H9 (cell line): ENCODE measurements at places on chromosomes 7 and 10. TPM values are rescaled to one million over a fixed set of nuclear protein-coding genes. Genes with fewer than 3 reads are reported as not detected.

SNX13 gene
- total RNA-seq = 29.0 and 29.6 TPM in 2 replicates

GRCh38 chr7:36929791-36930190 lies 205.5 kb upstream of the AOAH start:
- no peaks in the 10 kb centered on the region; the same call in 1 of the 2 replicates for H3K4me1 ChIP-seq
- H3K27ac ChIP-seq = no peak overlapping the region
- H3K36me3 ChIP-seq = no peaks in the 10 kb centered on the region

DNA sequence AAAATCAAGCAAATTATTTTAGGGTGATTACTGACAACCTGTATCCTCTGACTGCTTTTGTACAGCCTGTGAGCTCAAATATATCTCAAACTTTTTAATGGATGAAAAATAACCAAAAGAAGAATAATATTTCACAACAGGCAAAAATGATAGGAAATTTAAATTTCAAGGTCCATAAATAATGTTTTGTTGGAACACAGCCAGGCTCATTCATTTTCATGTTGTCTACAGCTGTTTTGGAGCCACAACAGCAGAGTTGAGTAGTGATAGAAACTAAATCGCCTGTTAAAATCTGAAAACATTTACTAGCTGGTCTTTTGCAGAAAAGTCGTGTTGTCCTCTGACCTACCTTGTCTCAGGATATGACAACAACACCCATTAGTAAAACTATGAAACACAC lies 75.9 kb downstream of the GLI3 start:
- H3K27me3 ChIP-seq = no peaks in the 10 kb centered on the region
- H3K36me3 ChIP-seq = no peaks in the 10 kb centered on the region
- H3K4me3 ChIP-seq = no peak overlapping the region

PHTF2 gene
- 16.2 and 17.0 TPM in 2 replicates for total RNA-seq

SMARCD3 gene
- total RNA-seq = 4.7 and 5.0 TPM in 2 replicates

GRCh38 chr7:116554436-116554835 lies 29.6 kb downstream of the CAV1 start:
- no peak for DNase-seq
- H3K4me1 ChIP-seq = no peaks in the 10 kb centered on the region
- no peak overlapping the region for H3K4me3 ChIP-seq
- no peaks in the 10 kb centered on the region for H3K27me3 ChIP-seq
- no peaks in the 10 kb centered on the region for H3K36me3 ChIP-seq

AOAH gene
- total RNA-seq = 0.39 TPM in 1 of 2 replicates, not detected in the other

PRXL2A gene
- total RNA-seq = 43.4 and 47.1 TPM in 2 replicates

LEP gene
- total RNA-seq = not detected in 2 replicates

GRCh38 chr10:22670788-22671187 lies 43.6 kb downstream of the PIP4K2A start:
- DNase-seq = no peak
- no peak overlapping the region for H3K4me3 ChIP-seq
- no peak overlapping the region for H3K27ac ChIP-seq
- H3K36me3 ChIP-seq = no peaks in the 10 kb centered on the region
- no peaks in the 10 kb centered on the region for H3K27me3 ChIP-seq

GRCh38 chr7:111094419-111094818 lies 3.5 kb downstream of the LRRN3 start:
- no peaks in the 10 kb centered on the region for H3K36me3 ChIP-seq
- H3K27me3 ChIP-seq = no peaks in the 10 kb centered on the region
- H3K4me1 ChIP-seq = peaks cover 3% of the 10 kb centered on the region; the same call in 1 of the 2 replicates

DNA sequence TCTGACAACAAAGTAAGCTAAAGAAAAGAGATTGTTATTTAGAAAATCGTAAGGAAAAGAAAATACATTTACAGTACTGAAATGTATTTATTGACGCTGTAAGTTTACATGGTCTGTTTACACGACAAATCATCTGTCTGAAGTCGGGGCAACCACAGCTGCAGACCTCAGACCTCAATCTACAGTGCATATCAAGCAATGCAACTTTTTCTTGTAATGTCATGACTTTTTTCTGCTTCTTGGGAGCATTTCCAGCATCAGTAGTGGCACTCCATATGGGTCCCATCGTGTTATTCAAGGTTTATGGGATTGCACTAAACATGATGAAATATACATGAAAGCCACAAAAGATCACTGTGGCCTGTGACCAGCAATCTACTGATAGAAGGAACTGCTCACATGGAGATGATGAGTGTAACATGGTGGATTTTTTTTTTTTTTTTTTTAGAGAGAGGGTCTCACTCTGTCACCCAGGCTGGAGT lies 77.1 kb downstream of the MTPN start:
- H3K27ac ChIP-seq = no peak overlapping the region
- no peak overlapping the region for H3K4me3 ChIP-seq
- 0 out of 2 replicates have a peak, but pooled peaks cover 3% of the 10 kb centered on the region for H3K4me1 ChIP-seq

GRCh38 chr7:945556-946255 lies 8.8 kb downstream of the ADAP1 start:
- H3K27ac ChIP-seq = no peak overlapping the region
- H3K36me3 ChIP-seq = no peaks in the 10 kb centered on the region
- no peak overlapping the region for H3K4me3 ChIP-seq
- no peaks in the 10 kb centered on the region; the same call in 1 of the 2 replicates for H3K4me1 ChIP-seq
- H3K27me3 ChIP-seq = no peaks in the 10 kb centered on the region

- H3K27ac ChIP-seq = no peak overlapping the region
- H3K27me3 ChIP-seq = no peaks in the 10 kb centered on the region
- H3K4me1 ChIP-seq = no peaks in the 10 kb centered on the region
Measured at GRCh38 chr7:105028004-105028403, 14.0 kb downstream of the KMT2E start.

DNA sequence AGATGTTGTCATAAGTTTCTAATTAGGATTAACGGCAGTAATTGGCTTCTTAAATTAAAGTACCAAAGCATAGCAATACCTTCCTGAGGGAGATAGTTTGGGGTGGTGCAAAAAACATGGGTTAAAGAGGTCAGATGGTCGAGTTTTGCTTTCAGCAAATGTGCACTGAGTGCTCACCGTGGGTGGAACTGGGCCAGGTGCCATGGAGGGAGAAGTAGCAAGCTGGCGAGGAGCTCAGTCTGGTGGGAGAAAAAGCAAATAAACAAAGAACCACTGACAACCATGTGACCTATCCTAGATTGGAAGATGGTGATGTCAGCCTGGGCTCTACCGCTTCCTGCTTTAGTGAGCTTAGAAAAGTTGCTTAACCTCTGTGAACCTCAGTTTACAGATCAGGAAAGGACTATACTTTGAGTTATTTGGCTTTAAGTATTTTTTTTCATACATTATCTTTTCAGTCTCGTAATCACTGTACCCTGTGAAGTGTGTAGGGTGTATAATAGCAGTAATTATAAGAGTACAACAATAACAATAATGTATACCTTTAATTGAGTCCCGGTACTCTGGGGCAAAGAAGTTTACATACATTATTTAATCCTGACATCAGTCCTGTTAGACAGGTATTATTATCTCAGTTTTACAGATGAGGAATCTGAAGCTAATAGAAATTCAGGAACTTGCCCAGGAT lies 69.0 kb upstream of the PDCD4 start:
- peak overlapping the region; percentile 47; the same call in 1 of the 3 replicates for H3K4me3 ChIP-seq
- no peaks in the 10 kb centered on the region for H3K36me3 ChIP-seq
- no peak overlapping the region for H3K27ac ChIP-seq
- no peaks in the 10 kb centered on the region for H3K4me1 ChIP-seq

DNA sequence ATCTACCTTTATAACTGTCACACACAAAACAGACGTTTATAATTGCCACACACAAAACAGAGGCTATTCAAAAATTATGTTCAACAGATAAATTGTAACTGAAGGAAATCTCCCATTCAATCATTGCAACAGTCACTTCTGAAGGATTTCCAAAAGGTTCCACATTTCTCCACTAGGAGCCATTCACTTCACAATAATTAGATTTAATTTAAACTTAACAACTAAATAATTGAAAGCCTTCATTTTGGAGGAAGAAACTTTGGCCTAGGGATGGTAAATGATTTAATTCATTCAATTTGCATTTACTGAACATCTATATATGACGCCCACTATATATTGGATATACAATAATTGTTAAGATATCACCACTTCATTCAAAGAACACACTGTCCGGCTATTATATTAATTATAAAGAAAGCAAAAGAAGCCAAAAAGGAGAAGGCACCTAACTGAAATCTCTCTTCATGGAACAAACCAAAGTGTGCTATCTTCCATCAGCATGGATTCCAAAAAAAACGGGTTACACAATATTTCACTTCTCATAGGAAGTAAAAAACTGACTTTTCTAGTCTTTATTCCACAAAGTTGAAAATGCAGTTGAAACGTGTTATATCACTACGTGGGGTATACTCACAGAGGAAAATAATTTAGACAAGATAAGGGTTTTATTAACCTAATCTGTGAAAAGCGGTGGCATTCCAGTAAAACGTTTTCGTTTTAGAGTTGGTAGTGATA lies 1.7 kb downstream of the ATAD1 start:
- H3K27ac ChIP-seq = no peak overlapping the region
- H3K27me3 ChIP-seq = no peaks in the 10 kb centered on the region
- no peaks in the 10 kb centered on the region for H3K4me1 ChIP-seq
- peaks cover 21% of the 10 kb centered on the region for H3K36me3 ChIP-seq
- H3K4me3 ChIP-seq = peak overlapping the region; percentile 97

CTAGE8 gene
- total RNA-seq = 4.9 and 5.1 TPM in 2 replicates

GRCh38 chr7:43701500-43701854 lies 27.8 kb downstream of the COA1 start:
- H3K27me3 ChIP-seq = no peaks in the 10 kb centered on the region
- H3K27ac ChIP-seq = no peak overlapping the region
- no peak overlapping the region for H3K4me3 ChIP-seq
- H3K36me3 ChIP-seq = peaks cover 35% of the 10 kb centered on the region
- DNase-seq = no peak

DNA sequence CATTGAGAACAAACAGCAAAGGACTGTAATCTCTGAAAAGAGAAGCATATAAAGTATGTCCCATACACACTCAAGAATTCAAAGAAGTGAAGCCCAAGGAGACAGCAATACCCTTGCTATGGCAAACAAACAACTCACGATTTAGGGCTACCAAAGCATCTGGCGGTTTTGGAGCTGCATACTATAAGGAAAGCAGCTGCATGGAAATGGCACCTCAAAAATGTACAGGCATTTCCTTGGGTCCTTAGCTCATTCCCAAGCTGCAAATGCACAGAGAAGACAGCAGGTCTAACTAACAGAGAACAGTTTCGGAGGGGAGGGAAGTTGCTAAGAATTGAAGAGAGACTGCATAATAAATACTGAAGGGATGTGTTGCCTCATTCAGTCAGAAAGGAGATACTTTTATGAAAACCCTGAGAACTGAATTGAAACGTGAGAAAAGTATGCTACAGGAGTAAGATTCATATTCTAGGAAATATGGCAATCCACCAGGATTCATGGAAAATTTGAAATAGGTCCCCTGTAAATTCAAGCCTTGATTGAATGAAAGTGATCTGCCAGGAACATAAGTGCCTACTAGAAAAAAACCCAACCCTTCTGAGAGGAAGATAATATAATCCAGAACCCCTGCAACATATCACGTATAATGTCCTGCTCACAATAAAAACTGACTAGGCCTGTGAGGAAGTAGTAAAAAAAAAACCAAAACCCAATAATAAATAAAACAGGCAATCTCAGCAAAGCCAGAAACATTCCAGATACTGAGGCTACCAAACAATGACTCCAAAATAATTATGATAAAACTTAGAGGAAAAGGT lies 36.4 kb downstream of the CUBN start:
- H3K36me3 ChIP-seq = peaks cover 2% of the 10 kb centered on the region; the same call in 1 of the 3 replicates
- H3K4me3 ChIP-seq = no peak overlapping the region
- H3K27ac ChIP-seq = no peak overlapping the region
- DNase-seq = no peak
- H3K27me3 ChIP-seq = no peaks in the 10 kb centered on the region

DNA sequence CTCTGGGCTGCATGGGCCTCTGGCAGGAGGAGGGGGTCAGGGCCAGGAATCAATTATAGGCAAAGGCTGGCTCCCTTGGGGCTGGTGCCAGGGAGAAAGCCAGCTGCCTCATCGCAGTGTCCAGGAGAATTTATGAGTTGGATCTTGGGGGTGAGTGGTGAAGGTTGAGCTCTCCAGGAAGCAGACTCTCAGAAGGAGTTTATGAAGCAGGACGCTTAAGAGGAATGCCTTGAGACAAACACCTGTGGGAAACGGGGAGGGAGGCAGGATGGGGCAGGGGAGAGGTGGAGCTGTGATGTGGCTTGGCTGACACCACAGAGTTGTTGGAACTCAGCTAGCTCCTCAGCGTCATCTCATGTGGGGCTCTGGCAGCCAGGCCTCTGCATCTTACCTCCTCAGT lies 428.5 kb downstream of the RPS24 start:
- no peak overlapping the region for H3K27ac ChIP-seq
- peak; percentile 12 for DNase-seq
- H3K4me1 ChIP-seq = peaks cover 4% of the 10 kb centered on the region; the same call in 1 of the 2 replicates
- no peak overlapping the region for H3K4me3 ChIP-seq
- H3K27me3 ChIP-seq = no peaks in the 10 kb centered on the region
- H3K36me3 ChIP-seq = no peaks in the 10 kb centered on the region

- no peak for DNase-seq
- no peak overlapping the region for H3K4me3 ChIP-seq
- no peaks in the 10 kb centered on the region for H3K27me3 ChIP-seq
- H3K27ac ChIP-seq = no peak overlapping the region
- no peaks in the 10 kb centered on the region; the same call in 1 of the 2 replicates for H3K36me3 ChIP-seq
Measured at GRCh38 chr7:12692479-12693259, 5.2 kb downstream of the ARL4A start.

- H3K4me3 ChIP-seq = no peak overlapping the region
- H3K27me3 ChIP-seq = no peaks in the 10 kb centered on the region
- H3K4me1 ChIP-seq = peaks cover 4% of the 10 kb centered on the region; the same call in 1 of the 2 replicates
- DNase-seq = no peak
- H3K27ac ChIP-seq = no peak overlapping the region
Measured at GRCh38 chr7:105602325-105603305, 21.3 kb upstream of the EFCAB10 start.

DNA sequence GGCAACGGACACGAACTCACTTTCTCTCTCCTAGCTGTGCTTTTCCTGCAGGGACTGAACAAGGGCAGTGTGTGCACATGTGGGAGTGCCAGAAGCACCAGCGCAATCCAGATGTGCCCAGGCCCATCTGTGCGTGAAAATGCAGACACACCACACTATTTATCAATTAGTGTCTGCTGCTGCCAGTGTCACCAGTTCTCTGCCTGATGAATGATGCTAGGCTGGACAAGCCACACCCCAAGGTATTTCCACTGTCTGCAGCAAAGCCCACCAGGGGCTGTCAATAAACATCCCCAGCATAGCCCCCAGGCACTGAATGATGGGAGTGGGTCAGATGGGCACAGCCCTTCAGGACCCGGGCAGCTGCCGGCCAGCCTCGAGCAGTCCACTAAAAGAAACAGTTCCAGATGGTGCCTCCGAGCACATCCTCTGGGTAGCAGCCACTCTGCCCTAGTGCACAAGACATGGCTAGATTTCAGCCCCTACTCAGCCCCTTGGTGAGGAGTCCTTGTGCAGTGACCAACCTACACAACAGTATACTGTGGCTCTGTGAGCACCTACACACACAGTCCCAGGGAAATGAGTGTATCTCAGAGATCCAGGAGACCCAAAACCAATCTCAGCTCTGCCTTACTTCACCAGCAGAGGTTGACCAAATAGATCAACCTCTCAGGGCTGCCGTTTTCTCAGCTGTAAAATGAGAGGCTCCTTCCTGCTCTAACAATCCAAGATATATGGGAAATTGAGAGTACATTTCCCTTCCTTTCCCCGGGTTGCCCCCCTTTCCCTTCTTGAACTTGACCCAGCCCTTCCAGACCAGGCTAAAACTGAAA lies 314.7 kb downstream of the PLXNA4 start:
- no peaks in the 10 kb centered on the region for H3K36me3 ChIP-seq
- no peaks in the 10 kb centered on the region for H3K4me1 ChIP-seq
- H3K4me3 ChIP-seq = no peak overlapping the region
- no peak for DNase-seq
- no peak overlapping the region for H3K27ac ChIP-seq

GRCh38 chr10:82212753-82213152 lies 337.8 kb downstream of the NRG3 start:
- DNase-seq = no peak
- no peaks in the 10 kb centered on the region for H3K36me3 ChIP-seq
- H3K4me3 ChIP-seq = no peak overlapping the region
- no peaks in the 10 kb centered on the region for H3K4me1 ChIP-seq
